ENCODE measurements at places on chromosomes 5 and 9.
A peak's percentile ranks its signal among the peaks of the same experiment; 100 is the strongest.

GRCh38 chr9:24801344-24801743, 255.6 kb upstream of the IZUMO3 start:
- DNase-seq: no peak

DNA sequence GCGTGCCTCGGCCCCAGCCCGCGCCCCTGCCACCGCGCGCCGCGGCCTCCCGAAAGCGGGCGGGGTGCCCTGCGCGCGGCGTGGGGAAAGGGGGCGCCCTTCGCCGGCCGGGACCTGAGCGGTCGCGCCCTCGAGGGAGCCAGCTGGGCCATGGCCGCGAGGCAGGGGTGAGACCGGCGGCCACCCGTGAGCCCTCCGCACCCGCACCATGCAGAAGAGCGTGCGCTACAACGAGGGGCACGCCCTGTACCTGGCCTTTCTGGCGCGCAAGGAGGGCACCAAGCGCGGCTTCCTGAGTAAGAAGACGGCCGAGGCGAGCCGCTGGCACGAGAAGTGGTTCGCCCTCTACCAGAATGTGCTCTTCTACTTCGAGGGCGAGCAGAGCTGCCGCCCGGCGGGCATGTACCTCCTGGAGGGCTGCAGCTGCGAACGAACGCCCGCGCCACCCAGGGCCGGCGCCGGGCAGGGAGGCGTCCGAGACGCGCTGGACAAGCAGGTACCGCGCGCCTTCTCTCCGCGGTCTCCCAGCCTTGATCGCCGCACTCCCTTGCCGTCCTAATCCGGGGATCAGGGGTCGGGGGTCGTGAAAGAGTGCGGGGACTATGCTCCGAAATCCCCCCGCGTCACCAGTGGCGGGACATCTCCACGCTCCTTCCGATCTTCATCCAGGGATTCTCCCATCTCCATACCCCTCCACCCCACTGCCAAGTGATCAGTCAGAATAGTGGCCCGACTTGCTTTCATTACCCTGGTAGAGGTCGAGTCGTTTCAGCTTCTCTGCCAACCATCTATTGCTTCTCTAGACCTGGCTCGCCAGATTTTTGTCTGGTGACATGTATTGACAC, 590 bp downstream of the RASGRF2 start:
- DNase-seq: peak; percentile 41

- no peak for DNase-seq
Observed at GRCh38 chr5:158317507-158317906, 458.6 kb upstream of the CLINT1 start.

- DNase-seq: no peak
Observed at GRCh38 chr5:106399391-106399790, 1271.3 kb downstream of the EFNA5 start.

DNA sequence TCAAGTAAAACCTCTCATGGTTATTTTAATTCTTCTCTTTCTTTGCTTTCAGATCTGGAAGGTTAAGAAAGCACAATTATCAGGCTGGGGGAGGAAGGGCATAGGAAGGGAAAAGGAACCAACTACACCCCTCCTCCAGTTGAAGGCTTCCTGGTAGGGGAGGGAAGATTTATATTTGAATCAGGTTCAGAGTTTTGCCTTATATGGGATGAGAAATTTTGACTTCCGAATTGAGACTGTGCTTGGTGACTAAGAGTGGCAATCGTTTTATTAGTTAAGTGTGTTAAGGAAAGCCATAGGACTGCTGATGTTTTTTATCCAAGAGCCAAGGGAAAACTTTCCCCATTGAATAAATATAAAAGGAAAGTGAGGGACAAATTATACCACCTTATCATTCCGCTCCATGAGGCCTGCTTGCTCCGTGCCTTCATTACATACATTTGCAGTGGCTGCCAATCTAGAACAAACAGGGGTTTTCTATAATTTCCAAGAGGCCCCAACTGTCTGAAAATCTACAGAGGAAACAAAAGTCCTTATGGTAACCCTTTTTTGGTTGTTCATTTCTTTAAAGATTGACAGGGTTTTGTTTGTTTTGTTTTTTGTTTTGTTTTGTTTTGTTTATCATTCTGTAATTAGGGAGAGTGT, 115.7 kb upstream of the EPB41L4A start:
- DNase-seq: no peak

- DNase-seq: no peak
Observed at GRCh38 chr5:131945551-131946168, at the start of gene MEIKIN. Gene MEIKIN (minus strand): TSS chr5:131945663. CDS start chr5:131945505, 158 bp downstream.

DNA sequence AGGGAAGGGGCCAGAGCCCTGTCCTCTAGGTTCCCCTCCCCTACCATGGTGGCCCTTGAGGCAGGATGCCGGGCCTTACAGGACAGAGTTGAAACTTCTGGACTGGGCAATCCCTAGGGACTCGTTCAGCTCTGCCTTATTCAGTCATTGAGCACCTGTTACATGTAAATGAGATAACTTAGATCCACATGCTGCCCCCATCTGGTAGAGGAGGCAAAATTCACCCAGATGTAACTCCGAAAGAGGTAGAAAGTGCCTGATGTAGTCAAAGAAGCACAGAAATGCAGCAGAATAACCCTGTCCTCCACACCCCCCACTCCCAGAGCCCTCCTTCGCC, 1.5 kb downstream of the GGTA1 start:
- DNase-seq: peak; percentile 82

DNA sequence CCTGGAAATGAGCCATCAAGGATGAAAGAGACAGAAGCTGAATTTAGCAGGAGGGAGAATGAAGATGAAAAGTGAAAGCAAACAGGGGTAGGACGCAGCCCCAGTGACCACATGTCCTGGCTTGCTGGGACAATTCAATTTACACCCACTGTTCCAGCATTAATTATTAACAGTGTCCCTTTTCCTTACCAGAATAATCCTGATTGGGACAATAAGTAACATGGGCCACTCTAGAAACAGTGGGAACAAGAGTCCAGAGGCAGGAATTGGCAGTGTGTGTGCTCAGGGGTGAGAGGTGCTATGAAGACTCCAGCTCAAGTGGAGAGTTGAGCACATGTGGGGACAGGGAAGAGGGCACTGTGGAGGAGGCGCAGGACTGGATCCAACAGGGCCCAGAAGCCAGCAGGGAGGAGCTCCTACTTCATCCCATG, 147.1 kb downstream of the C5orf15 start:
- DNase-seq: no peak

DNA sequence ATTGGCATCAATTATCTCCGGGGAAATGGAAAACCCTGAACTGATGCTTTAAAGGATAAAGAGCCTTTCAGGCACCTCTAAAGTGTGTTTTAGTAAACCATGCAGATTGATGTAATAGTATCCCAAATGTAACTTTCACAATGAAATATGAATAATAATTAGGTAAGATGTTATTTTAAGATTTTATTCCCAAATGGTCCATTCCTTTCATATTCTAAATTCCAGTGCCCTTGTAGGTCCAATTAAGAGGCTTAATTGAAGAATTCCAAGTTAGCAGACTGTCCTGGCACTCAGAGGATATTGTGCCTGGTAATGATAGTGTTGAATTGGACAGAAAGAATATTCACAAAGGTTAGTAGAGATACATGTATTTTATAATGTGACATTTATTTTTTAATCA, 352.5 kb upstream of the NUDT12 start:
- no peak for DNase-seq

DNA sequence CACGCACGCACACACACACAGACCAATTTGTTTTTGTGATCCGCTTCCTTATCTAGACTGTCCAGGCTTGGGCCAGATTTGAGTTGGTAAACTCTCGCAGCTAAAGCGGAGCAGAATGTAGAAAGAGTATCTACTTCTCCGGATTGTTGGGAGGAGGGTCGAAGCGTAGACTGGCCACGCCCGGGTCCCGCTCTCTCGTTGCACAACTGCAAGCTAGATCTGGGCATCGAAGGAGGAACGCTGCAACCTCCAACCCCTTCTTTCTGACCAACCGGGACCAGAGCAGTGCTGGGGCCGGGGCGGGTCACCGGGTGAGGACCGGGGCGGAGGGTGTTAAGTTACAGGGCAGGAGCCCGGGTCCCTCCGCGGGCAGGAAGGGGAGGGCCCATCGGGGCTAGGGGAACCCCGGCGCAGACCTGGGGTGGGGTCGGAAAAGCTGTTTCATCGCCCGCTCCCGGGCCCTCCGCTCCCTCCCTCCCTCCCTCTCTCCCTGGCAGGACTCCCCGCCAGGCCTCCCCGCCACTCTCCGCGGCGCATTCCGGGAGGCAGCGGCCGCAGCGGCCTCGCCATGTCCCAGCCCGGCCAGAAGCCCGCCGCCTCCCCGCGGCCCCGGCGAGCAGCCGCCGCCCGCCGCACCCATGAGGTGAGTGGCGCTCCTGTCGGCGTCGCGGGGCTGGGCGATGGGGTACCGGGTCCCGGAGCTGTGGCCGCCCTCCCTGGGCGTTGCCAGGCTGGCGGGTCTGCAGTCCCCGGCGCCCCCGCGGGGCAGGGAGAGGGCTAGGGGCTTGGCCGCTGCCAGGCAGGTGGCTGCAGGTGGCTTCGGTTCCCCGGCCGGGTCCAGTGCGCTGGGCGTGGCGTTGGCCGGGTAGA, at the start of gene CAST:
CAST (plus strand) TSS at position 522 of the 870 bp plus-strand sequence; CDS start at position 569, 47 bp downstream.
- peak; percentile 98 for DNase-seq

DNA sequence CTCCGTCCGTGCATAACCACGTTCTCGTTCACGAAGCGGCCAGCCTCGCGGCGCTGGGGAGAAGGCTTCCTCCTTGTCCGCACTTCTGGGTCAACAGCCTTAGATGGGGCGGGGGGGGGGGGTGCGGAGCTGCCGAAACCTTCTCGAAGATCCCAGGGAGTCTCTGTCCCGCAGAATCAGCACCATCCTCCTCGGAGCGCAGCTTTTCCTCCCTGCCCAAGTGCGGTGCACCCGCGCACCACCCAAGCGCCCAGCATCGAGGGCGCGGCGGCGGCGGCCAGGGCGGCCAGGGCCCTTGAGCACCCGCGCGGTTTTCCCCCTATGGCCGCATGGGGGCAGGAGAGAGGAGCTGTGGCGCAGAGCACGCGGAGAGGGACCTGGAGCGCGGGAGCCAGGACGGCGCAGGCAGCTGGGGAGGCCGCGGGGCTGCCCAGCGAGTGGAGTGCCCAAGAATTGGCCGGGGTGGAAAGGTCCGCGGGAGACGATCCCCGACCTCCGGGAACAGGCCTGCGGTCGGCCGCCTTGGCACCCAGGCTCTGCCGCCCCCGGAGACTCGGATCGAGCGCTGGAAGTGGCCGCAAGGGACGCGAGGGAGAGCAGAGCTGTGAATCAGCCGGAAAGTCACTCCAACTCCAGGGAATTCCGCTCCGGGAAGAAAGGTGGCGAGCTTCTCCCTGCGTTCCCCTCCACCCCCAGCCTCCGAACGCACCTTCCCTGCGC, 43.1 kb downstream of the TMEM174 start:
- DNase-seq: peak; percentile 90

- no peak for DNase-seq
Observed at GRCh38 chr9:112892981-112893380, 2.3 kb upstream of the SLC46A2 start.

GRCh38 chr9:82721593-82721992, 341.3 kb downstream of the RASEF start:
- DNase-seq: no peak

DNA sequence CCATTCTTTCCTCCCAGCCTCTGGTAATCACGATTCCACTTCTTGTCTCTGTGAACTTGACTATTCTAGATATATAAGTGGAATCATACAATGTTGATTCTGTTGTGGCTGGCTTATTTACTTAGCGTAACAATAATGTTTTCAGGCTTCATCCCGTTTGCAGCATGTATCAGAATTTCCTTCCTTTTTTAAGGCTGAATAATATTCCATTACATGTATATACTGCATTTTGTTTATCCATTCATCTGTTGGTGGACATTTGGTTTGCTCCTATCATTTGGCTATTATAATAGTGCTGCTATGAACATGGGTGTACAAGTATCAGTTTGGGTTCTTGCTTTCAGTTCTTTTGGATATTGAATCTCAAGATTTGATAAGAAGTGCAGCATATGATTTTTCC, 239.7 kb upstream of the ZNF608 start:
- no peak for DNase-seq

GRCh38 chr5:114118511-114118910, 243.4 kb upstream of the KCNN2 start:
- DNase-seq: no peak

DNA sequence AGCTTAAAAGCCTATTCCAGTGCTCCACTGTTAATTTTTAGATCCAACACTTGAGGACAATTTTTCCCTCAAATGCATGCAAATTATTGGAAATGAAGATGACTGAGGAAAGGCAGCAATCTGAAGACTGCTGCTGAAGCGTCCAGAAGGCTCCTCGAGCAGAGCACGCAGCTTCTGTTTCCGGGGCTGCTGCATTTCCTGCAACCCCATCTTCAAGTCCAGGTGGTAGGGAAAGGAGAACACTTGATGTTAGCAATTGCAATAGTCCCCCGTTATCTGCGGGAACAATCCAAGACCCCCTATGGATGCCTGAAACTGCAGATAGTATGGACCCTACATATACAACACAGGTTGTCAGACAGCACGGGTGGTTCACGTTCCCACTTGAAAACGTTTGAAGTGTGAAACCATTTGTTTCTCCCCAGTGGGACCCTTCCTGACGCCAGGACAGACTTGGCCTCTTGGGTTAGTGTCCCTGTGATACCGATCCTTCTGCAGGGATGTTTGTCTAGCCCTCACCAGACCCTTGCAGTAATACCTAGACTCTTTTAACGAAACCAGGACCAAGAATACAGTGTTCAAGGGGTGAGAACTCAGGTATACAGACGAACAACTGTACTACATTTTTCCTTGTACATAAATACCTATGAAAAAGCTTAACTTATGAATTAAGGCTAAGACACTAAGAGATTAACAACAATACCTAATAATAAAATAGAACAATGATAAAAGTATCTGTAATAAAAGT, 152.3 kb downstream of the HSD17B3 start:
- DNase-seq: no peak

DNA sequence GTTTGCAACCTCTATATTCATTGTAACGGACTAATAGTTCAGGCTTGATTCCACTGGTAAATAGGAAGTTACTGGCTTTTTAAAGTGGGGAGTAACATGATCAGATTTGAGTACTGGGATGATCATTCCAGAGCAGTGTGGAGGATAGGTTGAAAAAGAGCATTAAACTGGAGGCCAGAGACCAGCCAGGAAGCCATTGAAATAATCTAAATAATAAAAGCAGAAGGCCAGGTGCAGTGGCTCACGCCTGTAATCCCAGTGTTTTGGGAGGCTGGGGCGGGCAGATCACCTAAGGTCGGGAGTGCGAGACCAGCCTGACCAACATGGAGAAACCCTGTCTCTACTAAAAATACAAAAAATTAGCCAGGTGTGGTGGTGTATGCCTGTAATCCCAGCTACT, 56.0 kb upstream of the MSX2 start:
- no peak for DNase-seq

GRCh38 chr5:68482199-68482598, 266.6 kb downstream of the PIK3R1 start:
- DNase-seq: no peak
